ENCODE measurements at places on chromosomes 7 and 10.

DNA sequence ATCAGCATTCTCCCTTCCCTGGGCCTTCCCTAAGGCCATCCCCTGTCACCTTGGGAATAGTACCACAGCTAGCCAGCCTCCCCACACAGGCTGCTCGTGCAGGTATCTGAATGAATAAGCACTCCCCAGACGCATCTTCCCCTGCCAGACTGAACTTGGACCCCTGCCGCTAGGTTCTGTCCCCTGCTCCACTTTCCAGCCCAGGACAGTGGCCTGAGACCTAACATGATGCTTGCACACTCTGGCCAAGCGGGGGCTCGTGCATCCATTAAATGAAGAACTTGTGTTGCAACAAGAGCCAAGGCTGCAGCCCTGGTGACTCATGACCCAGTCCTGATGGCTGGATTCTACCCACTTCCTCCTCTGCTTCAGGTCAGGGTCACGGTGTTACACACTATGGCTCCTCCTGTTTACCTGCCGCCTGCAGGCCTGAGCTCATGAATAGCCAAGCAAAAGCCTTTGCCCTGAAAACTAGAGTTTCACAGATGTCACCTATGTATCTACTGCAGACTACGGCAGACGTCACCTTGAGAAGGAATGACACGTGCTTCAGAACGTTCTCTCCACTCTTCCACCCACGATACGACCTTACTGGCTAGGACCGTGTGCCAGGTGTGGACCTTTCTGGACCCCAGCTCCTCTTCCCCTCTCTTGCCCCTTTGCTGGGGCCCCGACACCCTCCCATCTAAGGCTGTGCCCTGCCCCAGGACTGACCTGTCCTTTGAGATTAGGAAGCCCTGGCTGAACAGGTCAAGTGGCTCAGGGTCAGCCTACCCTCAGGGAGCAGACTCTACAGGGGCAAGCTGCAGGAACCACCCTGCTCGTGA is 6.5 kb downstream of the ASB13 start:
- DNase-seq = no peak

GRCh38 chr7:27130540-27131389 is at the start of gene HOXA4:
HOXA4 (minus strand) TSS chr7:27130757; CDS start chr7:27130733, 24 bp downstream.
- DNase-seq = peak; percentile 46

DNA sequence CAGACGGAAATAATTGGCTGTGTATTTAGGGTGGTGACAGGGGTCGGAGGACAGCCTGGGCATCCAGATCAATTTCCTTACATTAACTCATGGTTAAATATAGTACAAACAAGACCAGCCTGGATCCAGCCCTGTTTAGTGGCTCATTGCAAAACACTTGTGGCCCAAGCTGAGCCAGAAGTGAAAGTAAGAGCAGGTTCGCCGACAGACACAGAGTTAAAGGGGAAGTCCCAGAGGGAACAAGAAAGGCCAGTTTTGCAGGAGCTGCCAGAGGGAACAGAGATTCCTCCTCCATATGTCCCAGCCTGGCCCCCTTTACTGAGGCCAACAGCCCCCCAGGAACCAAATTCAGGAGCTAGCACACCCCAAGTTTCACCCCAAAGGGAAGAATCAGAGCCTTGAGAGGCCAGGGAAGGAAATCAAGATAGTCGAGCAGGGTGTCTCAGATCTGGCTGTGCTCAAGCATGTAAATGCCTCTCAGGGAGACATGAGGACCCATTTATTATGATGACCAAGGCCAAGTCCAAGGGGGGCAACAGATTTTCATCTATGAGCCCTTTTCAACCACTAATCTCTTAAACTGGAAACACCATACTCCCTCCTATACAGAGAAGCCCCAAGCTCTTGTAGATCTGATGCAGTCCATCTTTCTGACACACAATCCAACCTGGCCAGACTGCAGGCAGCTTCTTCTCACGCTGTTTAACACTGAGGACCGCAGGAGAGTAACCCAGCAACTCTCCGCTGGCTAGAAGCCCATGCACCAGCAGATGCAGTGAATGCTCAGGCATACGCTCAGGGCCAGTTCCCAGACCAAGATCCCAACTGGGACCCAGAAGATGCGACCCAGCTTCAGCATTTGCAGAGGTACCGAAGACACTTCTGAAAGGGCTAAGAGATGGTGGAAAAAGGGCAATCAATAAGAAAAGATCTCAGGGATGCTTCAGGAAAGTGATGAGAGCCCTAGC is 15.9 kb upstream of the ADCK2 start:
- no peak for DNase-seq

DNA sequence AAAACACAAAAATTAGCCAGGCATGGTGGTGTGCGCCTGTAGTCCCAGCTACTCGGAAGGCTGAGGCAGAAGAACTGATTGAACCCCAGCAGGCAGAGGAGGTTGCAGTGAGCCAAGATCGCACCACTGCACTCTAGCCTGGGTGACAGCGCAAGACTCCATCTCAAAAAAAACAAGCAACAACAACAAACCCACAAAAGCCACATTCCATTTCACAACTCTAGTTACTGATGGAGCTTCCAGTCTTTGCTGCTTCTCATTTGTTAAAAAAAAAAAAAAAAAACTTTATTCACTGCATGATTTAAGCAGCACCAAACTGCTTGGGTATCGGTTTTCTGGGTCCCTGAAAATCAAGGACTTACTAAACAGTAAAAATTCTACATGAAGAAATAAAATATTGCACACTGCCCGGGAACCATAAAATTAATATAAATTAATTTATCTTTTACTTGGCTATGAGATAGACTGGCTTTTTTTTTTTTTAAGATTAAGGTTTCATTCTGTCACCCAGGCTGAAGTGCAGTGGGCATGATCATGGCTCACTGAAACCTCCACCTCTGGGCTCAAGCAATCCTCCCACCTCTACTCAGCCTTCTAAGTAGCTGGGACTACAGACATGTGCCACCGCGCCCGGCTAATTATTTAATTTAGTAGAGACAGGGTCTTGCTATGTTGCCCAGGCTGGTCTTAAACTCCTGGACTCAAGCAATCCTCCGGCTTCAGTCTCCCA is 42.0 kb downstream of the SRPK2 start:
- no peak for DNase-seq

GRCh38 chr7:71198391-71198790 is 66.4 kb downstream of the GALNT17 start:
- no peak for DNase-seq

DNA sequence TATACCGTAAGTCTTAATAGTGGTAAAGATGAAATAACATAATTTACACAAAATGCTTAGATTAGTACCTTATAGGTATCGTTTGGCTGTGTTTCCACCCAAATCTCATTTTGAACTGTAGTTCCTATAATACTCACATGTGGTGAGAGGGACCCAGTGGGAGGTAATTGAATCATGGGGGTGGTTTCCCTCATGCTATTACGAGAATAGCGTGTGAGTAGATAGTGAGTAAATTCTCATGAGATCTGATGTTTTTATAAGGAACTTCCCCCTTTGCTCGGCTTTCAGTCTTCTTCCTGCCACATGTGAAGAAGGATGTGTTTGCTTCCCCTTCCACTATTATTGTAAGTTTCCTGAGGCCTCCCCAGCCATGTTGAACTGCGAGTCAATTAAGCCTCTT is 426.3 kb upstream of the POT1 start:
- DNase-seq = no peak

- no peak for DNase-seq
Observed at GRCh38 chr7:129356176-129356575, 78.1 kb upstream of the STRIP2 start.

- no peak for DNase-seq
Observed at GRCh38 chr10:105056413-105056812, 415.3 kb downstream of the SORCS3 start.

DNA sequence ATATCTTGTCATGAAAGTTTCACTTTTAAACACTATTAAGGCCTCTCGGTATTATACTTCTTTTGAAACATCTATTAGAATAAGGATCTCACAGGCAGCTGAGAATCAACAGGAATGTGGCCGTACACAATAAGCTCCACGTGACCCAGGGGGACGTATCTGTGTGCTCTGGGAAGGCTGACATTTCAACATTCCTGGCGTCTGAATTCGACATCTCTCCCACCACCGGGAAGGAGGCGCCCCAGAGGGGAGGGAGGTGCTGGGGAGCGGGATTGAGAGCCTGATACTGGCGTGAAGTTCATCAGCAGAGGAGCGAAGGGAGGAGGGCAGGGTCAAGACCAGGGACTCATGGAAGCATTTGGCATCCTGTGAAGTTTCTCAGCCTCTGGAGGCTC is 401.3 kb downstream of the DNAJB6 start:
- DNase-seq = no peak

DNA sequence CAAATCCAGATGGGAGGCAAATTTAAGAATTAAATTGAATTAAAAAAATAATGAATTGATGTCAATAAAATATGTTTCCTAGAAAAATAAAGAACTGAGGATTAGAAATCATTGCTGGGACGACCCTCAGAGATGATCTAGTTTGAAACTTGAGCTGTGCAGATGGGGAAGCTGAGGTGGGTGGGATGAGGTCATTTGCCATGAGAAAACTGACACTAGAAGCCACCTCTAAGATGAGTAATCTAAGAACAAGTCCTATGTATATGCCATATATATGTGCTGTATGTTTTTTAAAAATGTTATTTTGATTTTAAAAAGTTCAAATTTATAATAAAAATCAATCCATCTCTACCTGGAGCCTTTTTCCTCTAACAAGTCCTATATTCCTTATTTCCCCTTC is 135.7 kb downstream of the RSU1 start:
- DNase-seq = no peak

GRCh38 chr7:16730937-16731336 is 22.6 kb upstream of the TSPAN13 start:
- DNase-seq = no peak

GRCh38 chr7:99393355-99394187 is 14.8 kb downstream of the PDAP1 start:
- no peak for DNase-seq

GRCh38 chr7:19508821-19509220 is 200.0 kb downstream of the POLR1F start:
- no peak for DNase-seq

DNA sequence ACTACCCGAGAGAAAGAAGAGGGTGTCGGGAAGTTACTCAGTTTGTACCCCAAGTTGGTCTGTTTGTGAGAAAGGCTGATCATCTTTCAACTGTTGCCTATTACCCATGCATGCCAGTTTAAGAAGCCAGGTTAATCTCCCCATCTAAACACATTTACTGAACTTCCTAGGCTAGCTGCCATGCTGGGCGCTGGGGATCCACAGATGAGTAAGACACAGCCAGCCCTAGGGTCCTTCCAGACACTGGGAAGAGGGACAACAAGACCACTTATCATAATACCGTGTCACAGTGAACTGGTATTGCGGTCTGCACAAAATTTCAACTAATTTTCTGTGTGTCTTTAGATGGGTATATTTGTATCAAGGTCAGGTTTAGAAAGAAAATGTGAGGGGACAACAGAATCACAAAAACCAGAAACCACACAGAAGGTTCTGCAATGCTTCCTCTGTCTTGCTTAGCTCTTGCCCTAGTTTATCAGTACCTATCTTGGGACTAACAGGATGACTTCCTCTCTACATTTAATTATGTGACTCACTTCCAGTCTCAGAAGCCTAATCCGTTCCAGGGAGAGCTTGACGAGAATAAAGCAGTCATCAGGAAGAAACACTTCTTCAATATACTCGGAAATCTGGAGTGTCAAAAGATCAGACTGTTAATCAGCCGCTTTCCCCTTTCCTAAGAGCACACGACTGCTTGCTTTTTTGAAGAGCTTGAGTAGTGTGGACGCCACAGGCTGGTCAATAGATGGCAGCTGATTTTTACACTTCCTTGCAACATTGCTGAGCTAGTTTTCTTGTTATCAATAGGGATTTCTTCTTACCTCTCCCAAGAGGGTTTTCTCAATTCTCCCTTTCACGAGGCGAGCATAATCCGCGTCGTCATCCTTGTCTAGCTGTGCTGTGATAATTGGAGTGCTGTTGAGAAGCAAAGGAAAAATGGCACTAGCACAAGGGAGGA is 45.7 kb downstream of the POLR3A start:
- DNase-seq = no peak

- DNase-seq = no peak
Observed at GRCh38 chr7:32937344-32938174, 19.7 kb upstream of the FKBP9 start.

- no peak for DNase-seq
Observed at GRCh38 chr10:104209575-104210198, 22.5 kb downstream of the CFAP43 start.

DNA sequence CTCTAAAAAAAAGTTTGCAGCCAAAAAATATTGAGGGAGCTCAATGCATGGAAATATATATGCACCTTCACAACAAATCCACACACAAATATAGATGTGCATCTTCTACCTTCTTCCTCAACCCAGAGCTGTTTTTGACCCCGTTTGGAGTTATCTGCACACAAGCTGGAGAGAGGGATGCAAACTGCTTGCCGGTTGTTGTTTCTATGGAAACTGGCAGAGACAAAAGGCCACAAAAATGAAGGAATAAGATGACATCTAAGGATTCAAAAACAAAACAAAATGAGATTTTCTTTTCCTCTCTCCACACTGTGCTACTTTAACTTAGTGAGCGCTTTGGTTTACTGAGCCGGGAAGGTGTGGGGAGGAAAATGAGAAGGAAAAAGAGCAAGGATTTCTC is 210.2 kb upstream of the AGK start:
- no peak for DNase-seq

DNA sequence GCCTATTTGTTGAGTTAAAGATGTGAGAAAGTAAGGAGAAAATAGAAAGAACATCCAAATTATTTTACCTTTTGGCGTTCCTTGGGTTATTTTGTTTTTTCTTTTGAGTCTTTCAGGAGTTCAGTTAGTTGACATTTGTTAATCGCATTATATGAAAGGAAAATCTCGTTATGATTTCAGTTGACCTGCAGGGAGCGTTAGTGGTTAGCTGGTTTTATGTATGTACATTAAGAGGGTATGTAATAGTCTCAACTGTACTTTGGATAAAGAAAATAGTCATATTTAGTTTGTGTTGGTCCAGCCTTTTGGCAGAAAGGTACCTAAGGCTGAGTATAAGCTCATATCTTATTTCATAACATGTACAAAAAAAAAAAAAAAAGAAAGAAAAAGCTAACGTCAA is 4.0 kb downstream of the BMPER start:
- DNase-seq = no peak

DNA sequence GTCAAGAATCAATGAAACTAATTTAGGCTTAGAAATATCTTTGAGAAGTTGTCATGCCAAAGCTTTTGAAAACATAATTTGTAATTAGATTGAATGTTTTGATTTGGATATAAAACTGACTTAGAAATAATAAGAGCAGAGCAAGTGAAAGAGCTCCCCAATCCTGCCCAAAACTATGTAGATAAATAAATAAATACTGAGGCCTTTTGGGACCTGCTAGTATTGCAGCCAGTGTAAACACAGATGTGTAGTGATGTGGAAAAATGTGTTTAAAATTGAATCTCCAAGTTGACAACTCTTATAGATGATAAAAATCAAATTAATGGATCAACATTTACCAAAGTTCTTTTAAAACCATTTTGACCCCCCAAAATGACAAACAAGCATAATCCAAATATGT is 896.1 kb downstream of the CNTNAP2 start:
- no peak for DNase-seq

- DNase-seq = no peak
Observed at GRCh38 chr10:24343686-24344085, 134.7 kb downstream of the KIAA1217 start.

- no peak for DNase-seq
Observed at GRCh38 chr10:129932751-129933433, 31.2 kb downstream of the EBF3 start.
